ENCODE measurements at places on chromosomes 12 and 14.

DNA sequence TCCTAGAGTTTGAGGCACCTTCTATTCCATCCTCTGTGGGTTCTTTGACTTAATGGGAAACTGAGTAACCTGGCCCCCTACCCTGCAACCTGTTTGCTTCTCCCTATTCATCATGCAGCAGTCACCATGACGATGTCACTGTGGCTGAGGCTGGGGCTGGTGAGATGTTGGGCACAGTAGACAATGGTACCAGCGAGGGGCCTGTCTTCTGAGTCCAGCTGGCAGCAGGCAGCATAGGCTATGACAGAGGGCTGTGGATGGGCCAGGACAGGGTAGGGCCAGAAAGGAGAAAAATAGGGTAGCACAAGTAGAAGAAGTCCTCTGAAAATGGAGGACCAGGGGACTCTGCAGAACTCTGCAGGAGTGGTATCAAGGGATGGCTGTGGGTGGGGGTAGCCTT is 2.0 kb downstream of the CIROP start:
- no peak for DNase-seq

GRCh38 chr14:64775081-64775777 is 71.0 kb downstream of the PLEKHG3 start:
- no peak for DNase-seq

DNA sequence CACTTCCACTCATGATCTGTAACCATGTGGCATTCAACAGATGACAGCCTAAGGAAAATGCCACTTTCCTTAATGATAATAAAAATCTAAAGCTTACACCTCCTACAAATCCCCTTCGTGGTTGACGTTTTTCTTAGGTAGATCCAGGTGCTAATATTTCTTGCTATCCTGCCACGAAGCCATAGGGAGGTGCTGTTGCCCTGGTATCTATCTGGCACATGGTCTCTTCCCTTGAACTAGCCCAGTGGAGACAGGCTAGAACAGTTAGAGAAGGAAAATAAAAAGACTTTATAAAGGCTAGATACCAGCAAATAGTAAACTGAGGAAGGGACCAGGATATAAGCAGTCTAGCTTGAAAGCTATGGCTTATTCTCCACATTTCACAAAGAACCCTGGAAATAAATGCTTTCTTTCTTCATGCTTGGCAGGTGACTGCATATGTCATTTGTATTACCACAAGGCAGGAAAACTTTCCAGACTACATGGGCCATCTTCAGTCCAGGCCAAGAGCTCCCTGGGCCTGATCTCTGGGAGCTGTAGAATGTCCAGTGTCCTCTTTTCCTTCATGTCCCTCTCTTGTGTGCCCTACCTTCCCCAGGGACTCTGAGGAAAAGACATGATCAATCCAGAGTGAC is 15.3 kb downstream of the SPIC start:
- no peak for DNase-seq

DNA sequence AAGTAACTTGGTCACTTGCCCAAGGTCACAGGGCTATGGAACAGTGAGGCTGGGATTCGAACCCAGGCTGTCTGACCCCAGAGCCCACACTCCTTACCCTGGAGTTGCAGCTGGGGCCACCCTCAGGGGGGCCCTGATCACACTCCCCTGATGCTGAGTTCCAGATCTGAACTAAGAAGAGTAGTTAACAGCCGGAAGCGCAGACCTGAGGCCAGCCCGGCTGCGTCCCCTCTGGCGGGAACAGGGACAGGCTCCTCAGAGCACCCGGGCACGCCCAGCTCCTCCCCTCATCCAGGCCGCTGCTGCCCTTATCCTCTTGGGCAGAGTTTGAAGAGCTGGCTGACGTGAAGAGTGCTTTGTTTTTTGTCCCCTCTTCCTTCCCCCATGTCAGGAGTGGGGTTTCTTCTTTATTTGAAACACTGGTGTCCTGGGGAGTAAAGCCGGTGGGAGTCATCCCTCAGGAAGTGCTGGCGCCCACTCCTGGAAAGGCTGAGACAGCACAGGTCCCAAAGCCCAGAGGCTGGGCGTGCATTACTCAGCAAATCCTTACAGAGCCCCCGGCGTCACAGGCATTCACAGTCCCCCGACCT is 8.7 kb downstream of the PHB2 start:
- DNase-seq: no peak

GRCh38 chr12:9590441-9590840 is 17.3 kb downstream of the KLRB1 start:
- DNase-seq: no peak

DNA sequence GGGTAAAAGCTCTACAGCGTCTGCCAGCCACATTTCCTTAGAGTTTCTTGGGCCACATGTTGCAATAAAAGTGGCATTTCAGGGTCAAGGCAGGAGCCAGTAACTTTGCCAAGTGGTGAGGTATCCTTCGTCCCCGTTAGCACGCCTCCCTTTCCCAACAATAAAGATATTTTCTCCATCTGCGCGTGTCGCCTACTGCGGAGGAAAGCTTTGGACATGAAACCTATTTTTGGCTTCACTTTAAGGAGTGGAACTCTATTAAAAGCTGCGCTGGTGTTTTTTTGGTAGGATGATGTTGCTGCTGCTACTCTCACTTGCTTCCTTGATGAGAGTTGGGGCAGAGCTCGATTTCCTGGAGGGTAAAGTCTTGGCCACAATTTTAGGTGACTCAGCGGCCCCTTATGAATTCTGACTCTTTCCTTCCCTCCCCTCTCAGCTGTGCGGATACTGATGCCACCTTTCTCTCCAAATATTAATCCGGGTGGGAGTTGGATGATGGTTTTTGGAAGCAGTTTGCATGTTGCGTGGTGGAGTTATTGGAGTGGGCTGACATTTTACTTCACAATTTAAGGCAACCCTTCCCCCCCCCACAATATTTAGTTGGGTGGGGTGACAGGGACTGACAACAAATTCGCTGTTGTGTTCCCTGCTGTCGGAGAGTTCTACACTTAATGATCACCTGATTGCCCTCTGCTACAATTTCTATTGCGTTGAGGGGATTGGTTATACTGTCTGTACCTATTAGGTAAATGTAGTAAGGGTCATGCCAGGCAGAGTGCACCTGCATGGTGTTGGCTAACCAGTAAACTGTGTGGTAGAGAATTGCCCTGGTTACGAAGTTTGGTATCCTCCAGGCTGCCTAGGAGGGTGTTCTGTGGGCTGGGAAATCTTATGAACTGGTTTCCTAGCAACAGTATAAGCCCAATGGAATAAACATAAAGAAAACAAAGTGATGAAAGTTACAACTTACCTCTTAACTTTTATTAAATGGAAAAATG is 1.1 kb downstream of the CCDC91 start:
- DNase-seq: no peak

DNA sequence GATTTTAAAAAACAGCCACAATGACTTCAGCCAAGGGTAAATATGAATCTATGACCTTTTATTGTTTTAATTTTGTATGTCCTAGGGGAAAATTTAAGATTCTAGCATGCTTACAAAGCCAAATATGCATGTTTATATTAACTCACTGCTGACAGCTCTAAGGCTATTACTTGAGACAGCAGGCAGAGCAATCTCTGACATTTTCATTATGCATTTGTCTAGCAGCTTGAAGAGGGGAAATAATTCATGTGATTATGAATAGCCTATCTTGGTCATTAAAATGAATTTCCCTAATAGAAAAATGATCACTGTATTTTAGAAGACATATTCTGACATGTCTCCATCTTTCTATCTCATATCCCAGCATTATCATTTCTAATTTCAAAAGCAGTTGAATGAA is 46.6 kb upstream of the HELB start:
- DNase-seq: no peak

GRCh38 chr12:80684077-80684495 is 23.3 kb upstream of the MYF6 start:
- DNase-seq: no peak

DNA sequence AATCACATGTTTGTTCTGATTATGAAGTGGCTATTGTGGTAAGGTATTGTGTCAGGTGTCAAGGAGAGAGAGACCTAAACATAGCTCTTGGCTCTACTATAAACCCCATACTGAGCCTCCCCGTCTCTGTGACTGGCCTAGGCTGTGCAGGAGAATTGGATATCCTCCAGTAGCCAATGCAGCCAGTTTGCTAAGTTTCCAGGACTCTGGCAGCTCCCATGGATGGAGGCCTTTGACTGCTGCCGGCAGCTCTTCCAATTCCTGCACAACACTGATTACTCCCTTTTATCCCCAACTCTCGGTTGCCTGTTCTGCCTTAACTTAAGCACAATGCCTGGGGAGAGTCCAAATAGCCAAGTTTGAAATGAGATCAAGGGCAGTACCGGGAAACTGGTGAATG is 59.3 kb downstream of the ABCC9 start:
- no peak for DNase-seq

- DNase-seq: no peak
Measured at GRCh38 chr14:92866901-92867865, 55.8 kb upstream of the CHGA start.

DNA sequence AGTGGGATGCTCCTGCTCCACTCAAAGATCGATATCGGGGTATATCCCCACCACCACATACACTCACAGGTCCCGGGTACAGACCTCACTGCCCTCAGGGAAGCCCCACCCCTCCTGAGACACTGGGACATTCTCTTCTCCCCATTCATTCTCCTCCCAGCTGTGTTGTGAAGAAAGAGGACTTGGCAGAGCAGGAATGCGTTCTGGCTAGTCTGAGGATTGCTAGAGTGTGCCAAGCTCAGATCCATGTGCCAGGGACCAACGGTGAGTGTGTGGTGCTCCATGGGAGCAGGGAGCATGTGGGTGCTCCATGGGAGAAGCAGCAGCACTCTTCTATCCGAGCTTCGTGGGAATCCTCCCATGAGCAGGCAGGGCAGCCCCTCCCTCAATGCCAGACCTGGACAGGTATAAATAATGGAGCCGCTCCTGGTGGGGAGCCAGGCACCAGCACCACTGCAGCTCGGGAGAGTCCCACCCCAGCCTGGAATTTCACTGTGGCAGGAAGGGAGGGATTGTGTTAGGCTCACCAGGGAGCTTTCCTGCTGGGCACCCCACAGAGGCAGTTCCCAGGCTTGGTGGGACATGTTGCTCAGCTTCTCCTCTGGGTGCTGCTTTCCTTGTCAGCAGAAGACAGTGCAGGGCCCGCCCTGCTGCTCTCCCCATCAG is 2.3 kb upstream of the KRT5 start:
- peak; percentile 32 for DNase-seq

GRCh38 chr12:10960211-10960610 is 21.1 kb upstream of the TAS2R14 start:
- no peak for DNase-seq

DNA sequence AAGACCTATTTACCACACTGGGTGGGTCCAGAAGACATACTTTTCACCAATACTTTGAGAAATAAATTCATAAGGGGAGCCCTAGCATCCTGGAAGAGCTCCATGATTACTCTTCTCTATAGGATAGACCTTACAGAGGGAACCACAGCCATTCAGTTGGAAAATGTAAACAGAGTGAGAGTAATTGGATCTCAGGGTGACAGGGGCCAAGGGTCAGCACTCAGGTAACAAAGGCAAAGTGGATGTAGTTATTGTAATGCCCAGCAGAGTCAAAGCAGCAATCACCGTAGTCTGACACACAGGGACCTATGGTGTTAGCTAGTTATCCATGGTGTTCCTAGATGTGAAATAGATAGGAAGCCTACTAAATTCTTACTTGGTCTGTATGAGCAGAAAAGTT is 10.8 kb upstream of the GTF2A1 start:
- no peak for DNase-seq

Data from GM04503 (cell line).